Renal cortex interstitium (tissue), 15 donors: ENCODE measurements at places on chromosomes 12 and 14. TPM values are rescaled to one million over a fixed set of nuclear protein-coding genes. Genes with fewer than 3 reads are reported as not detected.

The TPH2 gene
- polyA plus RNA-seq = 0.47 TPM

The FOXN4 gene
- polyA plus RNA-seq = 1.7 TPM

DNA sequence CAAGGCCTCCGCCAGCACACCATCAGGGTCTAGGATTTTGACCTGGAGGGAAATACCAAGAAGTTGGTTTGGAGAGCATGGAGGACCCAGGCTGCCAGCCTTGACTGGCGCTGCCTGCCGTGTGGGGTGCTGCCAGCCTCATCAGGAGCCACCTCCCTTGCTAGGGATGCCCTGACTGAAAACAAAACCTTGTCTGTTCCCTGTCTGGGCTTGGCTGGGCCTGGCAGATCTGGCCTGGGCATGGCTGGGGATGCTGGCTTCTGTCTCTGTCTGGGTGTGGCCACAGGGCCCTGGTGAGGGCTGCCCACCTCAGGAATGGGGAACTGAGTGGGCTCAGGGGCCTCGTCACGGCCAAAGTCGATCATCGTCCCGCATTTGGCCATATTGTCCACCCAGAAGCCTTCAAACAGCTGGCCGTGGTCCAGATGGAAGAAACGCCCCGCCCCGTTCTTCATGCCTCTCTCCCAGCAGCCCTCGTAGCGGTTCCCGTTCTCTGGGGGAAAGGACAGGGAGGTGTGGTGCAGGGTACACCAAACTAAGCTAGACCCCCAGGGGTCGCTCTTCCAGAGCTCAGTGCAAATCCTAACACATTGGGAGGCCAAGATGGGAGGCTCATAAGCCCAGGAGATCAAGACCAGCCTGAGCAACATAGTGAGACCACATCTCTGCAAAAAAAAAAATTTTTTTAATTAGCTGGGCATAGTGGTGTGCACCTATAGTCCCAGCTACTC, 16.5 kb downstream of the MORN3 start:
- DNase-seq = no peak

DNA sequence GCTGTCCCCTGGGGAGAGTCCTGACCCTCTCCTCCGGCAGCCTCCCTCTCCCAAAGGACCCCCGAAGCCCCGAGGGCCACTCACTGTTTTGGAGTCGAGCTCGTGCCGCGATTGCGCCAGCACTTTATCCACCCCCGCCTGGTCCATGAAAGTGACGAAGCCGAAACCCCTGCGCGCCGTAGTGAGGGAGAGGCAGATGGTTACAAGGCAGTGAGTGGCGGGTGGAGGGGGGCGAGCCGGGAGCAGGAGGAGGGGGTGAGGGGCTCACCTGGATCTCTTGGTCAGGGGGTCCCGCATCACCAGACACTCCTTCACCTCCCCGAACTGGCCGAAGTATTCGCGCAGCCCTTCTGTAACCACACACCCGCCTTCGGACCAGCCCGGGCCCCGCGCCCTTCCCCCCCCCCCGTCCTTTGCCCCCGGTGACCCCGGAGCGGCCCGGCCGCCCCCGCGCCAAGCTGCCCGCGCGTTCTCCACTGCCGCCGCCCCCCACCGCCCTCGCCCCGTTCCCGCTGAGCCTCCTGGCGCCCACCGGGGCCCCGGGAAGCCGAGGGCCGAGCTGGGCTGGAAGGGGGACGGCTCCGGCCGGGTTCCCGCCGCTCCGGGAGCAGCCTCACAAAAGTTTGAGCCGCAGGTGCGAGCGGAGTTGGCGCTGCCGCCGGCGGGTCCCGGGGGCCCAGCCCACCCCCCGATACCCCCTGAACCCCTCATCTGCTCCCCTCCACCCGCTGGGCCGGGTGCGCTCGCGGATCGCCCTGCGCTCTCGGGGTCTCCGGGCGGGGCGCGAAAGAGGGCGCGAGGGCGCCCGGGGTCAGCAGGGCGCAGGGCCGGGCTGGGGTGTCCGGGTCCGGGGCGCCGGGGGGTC, 808 bp downstream of the MSI1 start:
- DNase-seq = no peak

DNA sequence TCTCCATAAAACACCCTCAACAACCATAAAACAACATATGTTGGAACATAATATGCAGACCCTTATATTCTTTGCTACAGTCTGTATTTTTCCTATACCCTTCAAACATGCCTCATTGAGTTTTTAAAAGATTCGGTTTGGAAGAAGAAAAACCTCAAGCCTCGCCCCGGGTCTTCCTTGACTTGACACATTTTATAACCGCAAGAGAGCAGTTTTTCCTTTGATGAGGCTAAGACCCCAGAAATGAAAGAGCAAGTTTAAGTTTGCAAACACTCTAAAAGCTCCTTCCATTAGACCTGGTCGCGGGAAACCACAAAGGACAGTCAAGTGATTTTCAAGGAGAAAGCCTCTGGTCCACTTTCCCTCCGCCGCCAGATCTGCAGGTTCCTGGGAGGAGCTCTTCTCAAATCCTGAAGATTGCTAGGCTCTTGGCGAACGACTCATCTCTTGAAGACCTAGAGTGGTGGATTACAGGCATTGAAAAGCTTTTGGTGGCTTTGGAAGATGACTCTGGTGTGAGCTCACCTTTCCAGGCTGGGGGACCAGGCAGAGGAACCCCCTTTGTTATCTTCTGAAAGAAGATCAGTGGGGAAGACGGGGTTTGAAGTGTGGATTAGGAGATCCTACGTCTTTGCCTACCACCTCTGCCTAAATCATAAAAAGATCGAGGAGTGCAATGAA, at the start of gene ASCL4:
Gene ASCL4, plus strand, starts transcription at position 356 of the 681 bp plus-strand sequence. CDS start 515 bp downstream, outside the sequence.
- DNase-seq = no peak

GRCh38 chr14:104981699-104982541, 3.7 kb upstream of the CLBA1 start:
- no peak for DNase-seq

GRCh38 chr12:120855823-120856588, 48.2 kb downstream of the SPPL3 start:
- DNase-seq = no peak

DNA sequence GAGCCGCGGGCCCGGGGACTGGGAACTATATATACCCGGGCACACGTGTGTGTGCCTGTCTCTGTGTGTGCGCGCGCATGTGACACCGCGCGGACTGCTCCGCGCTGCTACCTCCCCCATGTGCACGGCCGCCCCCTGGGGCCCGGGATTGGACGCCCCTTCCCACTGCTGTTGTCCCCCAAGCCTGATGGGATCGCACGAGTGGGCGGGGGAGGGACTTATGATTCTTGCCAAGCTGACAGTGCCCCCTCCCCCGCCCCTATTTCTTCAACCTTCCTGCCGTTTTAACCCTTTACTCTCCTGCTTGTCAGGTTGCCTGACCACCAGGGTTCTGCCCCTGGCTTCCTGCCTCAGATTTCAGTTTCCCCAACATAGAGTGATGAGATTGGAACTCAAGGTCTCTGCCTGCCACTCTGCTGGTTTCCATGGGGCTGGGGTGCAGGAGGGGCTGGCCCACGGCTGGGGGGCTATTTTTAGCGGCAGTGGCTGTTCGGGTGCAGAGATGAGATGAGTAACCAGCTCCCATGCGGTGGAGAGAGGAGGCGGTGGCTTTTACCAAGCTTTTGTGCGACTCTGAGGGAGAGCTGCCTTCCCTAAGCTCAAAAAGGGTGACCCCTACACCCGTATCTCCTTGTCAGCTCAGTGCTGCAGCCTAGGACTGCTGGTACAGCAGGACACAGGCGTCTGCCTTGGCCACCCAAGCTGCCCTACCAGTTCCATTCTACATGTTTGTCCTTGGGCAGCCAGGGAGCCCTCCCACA, at the start of gene DDN:
Gene DDN, minus strand, starts transcription at position 5 of the 761 bp plus-strand sequence. CDS start 88 bp downstream, outside the sequence.
- DNase-seq = no peak

The KRT74 gene
- polyA plus RNA-seq = not detected

DNA sequence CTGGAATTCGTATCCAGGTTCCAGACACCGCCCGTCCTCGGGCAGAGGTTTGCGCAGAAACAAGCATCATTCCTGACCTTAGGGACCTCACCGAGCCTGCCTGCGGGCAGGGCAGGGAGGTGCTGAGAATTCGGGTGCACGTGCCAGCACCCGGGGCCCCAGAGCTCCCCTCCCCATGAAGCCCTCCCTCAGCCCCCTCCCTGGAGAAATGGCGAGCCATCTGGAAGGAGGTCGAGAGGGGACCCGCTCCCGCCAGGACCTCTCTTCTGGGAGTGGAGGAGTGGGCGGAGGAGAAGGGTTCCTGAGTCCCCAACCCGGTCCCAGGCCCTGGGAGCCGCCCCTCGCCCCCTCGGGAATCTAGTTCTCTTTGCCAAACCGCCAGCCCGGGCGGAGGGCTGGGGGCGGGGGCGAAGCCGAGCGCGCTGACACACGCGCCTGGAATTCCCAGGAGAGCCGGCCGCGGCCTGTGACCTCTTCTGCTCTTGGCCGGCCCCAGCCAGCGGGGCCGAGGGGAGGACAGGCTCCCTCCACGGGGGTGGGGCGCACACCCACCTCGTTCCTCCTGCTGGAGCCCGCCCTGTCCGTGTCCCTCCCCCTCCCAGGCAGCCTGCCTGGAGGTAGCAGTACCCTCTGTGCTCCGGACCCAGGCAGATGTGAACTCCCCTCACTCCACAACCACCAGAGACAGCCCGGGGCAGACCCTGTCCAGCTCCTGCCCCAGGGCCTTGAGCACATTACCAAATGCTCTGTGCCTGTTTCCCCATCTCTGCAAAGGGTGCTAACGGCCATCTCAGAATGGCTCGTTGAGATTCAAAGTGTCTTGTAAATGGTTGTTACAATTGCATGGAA, 23.0 kb upstream of the GPR132 start:
- DNase-seq = no peak

The SPIC gene
- polyA plus RNA-seq = not detected

The PLA2G1B gene
- polyA plus RNA-seq = 0.50 TPM
